Spinal cord (tissue), 10 donors: ENCODE measurements at places on chromosomes 12 and 14.

DNA sequence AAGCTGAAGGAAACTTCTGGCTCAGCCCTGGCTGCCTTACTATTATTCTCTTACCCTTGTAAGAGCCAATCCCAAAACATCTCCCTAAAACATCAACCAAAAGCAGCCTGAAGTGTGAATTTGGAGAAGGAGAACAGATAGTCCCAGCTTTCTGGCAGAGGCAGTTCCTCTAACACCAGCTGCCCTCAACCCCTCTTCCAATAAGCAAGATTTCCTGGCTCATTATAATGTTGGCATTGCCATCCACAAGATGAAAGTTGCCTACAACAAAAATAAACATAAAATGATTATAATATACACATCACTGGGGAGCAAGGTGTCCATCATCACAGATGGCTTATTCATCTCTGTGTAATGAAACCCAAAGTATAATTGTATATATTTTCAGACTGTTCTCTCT lies 352.5 kb upstream of the CCDC196 start:
- DNase-seq: peak; percentile 89

DNA sequence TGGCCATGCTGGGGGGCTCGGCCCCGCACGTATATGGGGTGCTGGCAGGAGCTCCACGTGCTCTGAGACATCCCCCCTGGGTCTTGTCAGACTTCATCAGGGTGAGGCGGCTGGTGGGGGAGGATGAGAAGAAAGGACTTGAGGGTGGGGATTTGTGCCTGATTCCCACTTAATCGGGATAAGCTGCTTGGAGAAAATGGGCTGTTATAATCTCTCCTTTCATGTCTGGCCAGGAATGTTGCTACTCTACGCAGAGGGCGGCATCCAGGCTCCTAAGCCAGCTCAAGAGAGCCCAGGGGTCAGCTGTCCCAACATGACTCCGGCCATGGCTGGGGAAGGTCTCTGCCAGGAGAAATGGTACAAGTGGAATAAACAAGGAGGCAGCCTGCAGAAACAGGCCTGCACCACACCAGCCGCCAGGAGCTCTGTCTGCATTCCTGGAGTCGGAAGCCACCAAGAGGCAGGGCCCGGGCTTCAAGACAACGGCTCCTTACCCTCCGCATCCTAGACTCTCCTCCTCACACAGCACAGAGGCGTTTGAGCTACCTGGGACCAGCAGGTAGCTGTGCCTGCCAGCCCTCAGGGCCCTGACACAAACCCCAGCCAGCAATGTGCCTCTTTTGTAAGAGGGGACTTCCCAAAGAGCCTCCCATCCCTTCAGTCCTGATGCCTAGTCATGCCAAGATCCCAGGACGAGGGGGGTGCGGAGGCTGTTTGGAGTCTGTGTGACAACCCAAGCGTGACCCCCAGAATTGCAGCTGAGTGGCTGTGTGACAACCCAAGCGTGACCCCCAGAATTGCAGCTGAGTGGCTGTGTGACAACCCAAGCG lies 195.8 kb upstream of the DIO3 start:
- DNase-seq: no peak

DNA sequence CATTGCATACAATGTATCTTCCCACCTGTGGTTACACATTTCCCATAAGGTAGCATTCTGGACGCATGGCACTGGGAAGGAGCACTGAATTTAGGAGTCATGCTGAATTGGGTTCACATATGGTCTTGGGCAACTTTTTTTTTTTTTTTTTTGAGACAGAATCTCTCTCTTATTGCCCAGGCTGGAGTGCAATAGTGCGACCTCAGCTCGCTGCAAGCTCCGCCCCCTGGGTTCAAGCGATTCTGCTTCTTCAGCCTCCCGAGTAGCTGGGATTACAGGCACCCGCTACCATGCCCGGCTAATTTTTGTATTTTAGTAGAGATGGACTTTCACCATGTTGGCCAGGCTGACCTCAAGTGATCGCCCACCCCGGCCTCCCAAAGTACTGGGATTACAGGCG lies 13.3 kb downstream of the DIP2B start:
- no peak for DNase-seq

GRCh38 chr12:3416159-3416558 lies 74.8 kb upstream of the PRMT8 start:
- no peak for DNase-seq

GRCh38 chr12:1197264-1198018 lies 206.4 kb downstream of the ERC1 start:
- DNase-seq: no peak

GRCh38 chr12:68771223-68771925 lies 25.4 kb downstream of the SLC35E3 start:
- DNase-seq: no peak
